Upper lobe of right lung (tissue), 1 donor: ENCODE measurements at places on chromosomes 1 and 21. TPM values are rescaled to one million over a fixed set of nuclear protein-coding genes. Genes with fewer than 3 reads are reported as not detected.

RNPC3 gene
- total RNA-seq, result 35.4 TPM

GRCh38 chr1:222045786-222046185 is 303.9 kb upstream of the DUSP10 start:
- no peak overlapping the region for H3K4me3 ChIP-seq
- H3K27ac ChIP-seq, result no peak overlapping the region
- H3K4me1 ChIP-seq, result no peaks in the 10 kb centered on the region
- H3K36me3 ChIP-seq, result no peaks in the 10 kb centered on the region
- H3K27me3 ChIP-seq, result no peaks in the 10 kb centered on the region

DNA sequence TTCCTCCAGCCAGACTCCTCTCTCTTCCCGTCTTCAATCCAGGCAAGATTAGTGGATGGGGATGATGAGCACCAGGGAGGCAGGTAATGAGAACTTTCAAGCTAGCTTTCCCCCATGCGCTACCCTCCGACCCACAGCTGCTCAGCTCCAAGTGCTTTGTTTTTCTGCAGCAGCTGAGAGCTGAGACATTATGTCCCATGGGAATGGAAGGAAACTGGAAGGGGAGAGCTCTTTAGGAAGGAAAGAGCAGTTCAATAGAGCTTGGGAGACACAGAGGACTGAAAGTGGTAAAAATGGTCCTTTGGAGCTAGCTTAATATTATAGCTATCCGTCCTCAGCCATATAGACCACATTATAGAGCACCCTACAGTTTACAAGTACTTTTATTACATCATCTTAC is 39.8 kb downstream of the RAB3B start:
- H3K4me1 ChIP-seq, result no peaks in the 10 kb centered on the region
- no peak overlapping the region for H3K4me3 ChIP-seq
- no peak overlapping the region for H3K27ac ChIP-seq
- no peak for DNase-seq
- no peaks in the 10 kb centered on the region for H3K36me3 ChIP-seq

DNA sequence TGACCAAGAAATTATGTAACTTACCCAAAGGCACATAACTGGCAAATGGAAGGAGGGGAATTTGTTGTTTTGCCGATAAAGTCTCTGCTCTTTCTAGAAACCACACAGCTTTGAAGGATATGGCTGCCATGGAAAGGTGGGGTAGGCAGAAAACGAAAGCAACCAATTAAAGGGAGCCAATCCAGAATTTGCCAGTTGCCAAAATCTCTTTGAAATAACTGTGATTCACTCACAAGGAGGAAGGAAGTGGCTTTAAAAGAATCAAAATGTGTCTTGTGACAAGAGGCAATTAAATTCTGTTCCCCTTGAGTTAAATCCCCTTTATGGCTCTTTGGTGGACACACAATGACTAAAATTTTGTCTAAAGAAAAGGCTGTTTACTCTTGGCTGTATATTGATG is 61.2 kb upstream of the CCDC190 start:
- H3K27me3 ChIP-seq, result no peaks in the 10 kb centered on the region
- H3K27ac ChIP-seq, result no peak overlapping the region
- H3K4me1 ChIP-seq, result no peaks in the 10 kb centered on the region
- no peak overlapping the region for H3K4me3 ChIP-seq

GRCh38 chr1:61028136-61028535 is 54.2 kb upstream of the NFIA start:
- no peaks in the 10 kb centered on the region for H3K36me3 ChIP-seq
- H3K27me3 ChIP-seq, result no peaks in the 10 kb centered on the region
- no peaks in the 10 kb centered on the region for H3K4me1 ChIP-seq
- no peak overlapping the region for H3K4me3 ChIP-seq

GMEB1 gene
- total RNA-seq, result 12.9 TPM
